ENCODE measurements at places on chromosomes 7 and 10.

GRCh38 chr10:94320285-94320914 is 42.3 kb downstream of the NOC3L start:
- peak; percentile 63 for DNase-seq

DNA sequence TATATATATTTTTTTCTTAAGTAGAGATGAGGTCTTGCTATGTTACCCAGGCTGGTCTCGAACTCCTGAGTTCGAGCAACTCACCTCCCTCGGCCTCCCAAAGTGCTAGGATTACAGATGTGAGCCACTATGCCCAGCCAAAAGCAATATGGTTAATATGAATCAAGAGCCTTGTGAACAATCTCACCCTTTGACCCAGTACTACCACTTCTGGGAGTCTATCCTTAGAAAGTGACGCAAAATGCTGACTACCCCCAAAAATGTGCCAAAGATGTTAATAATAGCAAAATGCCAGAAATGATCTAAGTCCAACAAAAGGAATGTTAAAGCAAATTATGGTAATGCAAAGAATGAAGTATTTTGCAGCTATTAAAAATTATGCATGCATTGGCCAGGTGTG is 44.3 kb downstream of the HOXA1 start:
- DNase-seq: no peak

GRCh38 chr7:78487464-78487863 is 688.9 kb downstream of the PHTF2 start:
- no peak for DNase-seq

GRCh38 chr10:1293636-1294435 is 237.7 kb downstream of the WDR37 start:
- DNase-seq: peak; percentile 48

- DNase-seq: no peak
These were observed 115.8 kb upstream of the ANLN start for GRCh38 chr7:36273836-36274235.

DNA sequence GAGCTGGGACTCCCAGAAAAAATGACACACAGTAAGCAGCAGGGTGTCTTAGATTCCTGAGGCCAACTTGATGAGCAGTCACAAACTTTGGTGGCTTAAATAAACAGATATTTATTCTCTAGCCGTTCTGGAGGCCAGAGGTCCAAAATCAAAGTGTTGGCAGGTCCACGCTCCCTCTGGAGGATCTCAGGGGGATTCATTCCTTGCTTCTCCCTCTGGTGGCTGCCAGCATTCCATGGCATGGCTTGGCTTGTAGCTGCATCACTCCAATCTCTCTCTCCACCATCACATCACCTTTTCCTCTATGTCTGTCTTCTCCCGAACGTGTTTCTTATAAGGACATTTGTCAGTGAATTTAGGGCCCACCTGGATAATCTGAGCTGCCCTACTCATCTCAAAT is 98.4 kb downstream of the OSBPL3 start:
- no peak for DNase-seq

DNA sequence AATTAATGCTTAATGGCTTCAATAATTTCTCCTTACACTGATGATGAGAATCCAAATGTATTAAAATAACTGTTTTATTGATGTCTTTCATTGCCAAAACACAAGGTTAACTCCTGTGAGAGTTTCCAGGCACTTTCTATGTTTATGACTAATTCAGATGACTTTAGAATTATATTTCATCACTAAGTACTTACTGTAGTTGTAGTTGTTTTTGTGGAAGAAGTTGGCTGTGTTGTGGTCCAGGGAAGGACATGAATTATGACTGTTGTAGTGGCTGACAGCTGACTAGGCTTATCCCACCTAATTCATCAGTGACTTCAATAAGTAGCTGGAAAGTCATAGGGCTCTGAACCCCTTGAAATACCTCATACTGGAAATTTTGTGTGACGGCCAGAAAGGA is 254.8 kb downstream of the HGF start:
- no peak for DNase-seq

GRCh38 chr7:7946486-7946885 is 22.1 kb upstream of the GLCCI1 start:
- no peak for DNase-seq

DNA sequence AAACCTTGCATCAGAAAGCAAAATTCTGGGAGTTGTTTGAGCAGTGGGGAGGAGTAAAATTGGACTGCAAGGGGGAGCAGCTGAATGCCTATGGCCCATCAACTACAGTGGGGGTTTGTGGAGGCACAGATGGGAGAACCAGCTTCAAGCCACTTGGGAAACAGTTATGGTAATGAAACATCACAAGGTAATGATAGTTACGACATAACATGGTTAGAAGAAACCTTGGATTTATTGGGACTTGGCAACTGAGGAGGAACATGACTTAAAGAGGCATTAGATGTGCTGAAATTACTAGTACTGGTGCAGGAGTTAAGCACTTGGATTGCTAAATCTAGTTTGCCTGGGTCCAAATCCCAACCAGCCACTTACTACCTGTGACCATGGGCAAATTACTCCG is 868.4 kb downstream of the KCNMA1 start:
- DNase-seq: no peak

- no peak for DNase-seq
These were observed 42.7 kb downstream of the KDM7A start for GRCh38 chr7:140134039-140134438.

DNA sequence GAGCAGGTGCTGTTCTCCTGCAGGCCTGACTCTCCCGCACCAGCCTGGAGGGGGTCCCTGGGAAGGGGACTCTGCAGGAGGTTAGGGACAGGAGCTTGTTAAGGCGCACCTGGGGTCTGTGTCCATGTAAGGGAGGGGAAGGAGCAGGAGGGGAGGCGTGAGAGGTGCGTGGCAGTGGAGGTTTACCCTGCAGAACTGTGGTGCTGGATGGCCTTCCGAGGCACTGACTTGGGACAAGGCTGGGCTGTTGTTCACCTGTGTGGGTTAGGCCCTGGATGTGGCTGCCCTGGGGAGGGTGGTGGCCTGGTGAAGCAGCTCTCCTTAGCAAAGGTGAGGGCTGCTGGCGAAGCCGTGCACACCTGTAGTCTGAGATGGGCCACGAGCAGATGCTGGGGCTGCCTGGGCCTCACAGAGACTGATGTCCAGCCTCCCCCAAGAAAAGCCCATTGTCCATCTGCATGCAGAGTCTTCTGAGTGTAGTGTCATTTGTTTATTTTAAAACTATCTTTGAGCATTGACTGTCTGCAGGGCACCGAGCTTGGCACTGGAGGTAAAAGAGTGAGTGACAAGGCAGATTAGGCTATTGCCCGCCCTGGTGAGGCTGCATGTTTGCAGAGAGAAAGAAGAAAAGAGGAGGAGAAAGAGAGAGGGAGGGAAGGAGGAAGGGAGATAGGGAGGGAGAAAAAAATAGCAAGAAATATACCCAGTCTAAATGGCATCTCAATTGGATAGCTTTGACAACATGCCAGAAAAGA is 225.3 kb downstream of the GLRX3 start:
- no peak for DNase-seq

DNA sequence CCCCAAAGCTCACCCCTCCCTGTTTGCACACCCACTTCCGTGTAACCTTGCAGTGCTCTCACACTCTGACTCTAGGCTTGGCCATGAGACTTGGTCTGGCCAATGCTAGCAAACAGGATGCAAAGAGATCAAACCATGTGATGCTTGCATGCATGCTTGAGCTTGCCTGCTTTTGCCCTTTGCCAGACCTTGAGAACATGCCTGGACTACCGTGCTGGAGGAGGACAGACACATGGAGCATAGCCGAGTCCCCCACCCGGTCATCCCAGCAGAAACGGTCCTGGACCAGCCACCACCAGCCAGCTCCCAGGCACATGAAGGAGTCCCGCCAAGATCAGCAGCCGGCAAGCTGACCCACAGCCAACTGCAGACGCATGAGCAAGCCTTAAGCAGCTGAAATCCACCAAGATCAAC is 23.4 kb downstream of the PYROXD2 start:
- peak; percentile 23 for DNase-seq

- DNase-seq: no peak
These were observed 71.1 kb downstream of the SPDYE5 start for GRCh38 chr7:75563171-75563570.

- DNase-seq: no peak
These were observed 62.4 kb upstream of the CCDC71L start for GRCh38 chr7:106723398-106723797.

DNA sequence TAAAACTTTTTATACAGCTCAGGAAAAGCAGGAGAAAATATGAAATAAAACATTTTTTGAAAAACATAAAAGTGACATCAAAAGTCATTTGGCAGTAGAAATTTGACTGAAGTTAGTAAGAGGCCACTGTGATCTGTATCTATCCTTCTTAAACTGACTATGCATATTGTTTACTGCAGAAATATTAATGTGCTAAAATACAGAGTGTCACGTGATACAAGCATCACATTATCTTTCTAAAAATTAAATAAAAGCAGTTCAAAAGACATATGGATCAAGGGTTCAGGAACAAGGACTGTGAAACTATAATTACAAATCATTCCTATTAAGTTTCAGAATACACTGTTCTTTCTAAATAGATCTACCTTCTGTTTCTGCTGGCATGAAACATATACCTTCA is 33.7 kb downstream of the PARP12 start:
- no peak for DNase-seq

GRCh38 chr7:14698239-14698638 is 204.3 kb downstream of the DGKB start:
- no peak for DNase-seq

GRCh38 chr7:45700556-45700955 is 126.4 kb downstream of the ADCY1 start:
- no peak for DNase-seq

- DNase-seq: no peak
These were observed 214.7 kb downstream of the EMX2 start for GRCh38 chr10:117757086-117757720.

DNA sequence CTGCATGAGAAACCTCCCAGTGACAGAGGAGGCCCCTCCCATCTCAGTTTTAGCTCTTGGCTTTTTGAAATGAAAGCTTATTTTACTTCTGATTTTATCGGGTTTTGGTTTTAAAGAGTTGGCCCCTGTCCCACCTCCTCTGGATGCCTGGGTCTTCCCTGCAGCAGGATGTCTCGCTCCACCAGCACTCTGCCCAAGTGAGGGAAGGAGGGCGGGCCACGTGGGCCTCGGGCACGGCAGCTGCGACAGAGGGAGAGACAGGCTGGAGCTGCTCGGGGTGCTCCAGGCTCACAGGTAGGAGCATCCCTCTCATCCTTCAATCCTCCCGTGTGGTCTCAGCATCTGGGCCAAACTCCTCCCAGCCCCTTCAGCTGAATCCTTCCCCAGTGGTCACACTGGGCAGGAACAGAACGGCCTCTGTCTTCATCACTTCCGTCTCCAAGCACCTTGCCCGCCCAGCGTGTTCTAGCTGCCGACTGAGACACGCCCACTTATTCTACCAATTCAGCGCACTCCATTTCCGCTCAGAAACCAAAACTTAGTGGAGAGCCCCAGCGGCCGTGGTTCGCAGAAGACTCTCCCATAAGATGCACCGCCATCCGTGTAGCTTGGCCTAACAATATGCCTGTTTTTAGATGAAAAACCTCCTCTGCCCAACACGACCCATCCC is 222.9 kb downstream of the GLRX3 start:
- DNase-seq: no peak

GRCh38 chr10:2962194-2962593 is 105.2 kb upstream of the PFKP start:
- DNase-seq: no peak

- no peak for DNase-seq
These were observed 1.6 kb downstream of the TIAL1 start for GRCh38 chr10:119595134-119595675.

DNA sequence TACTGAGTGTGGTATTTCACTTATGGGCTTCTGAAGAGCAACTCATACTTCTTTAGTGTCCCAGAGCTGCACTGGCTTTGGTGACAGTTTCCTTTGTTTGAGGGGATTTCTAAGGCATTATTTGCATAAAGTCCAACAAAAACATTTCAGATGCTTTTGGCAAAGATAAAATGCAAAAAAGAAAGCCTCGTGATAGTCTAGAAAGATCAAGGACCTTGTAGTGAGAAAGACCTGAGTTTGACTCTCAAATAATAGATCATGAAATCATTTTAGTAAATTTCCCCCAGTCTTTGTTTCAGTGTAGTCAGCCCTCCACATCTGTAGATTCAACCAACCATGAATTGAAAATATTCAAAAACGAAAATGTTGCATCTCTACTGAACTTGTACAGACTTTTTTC is 107.4 kb downstream of the EEPD1 start:
- DNase-seq: no peak

DNA sequence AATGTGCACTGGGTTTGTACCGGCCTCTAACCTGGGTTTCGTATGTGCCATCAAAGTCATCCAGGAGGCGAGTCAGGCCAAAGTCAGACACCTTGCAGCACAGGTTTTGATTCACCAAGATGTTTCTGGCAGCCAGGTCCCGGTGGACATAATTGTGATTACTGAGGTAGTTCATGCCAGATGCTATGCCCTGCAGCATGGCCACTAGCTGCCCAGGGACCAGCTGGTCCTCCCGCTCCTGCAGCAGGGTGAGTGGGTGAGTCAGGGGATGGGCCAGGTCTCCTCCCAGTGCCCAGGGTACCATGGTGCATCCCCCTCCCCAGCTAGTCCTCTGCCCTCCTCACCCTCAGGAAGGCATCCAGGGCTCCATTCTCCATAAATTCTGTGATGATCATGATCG is 13.6 kb downstream of the ZYX start:
- DNase-seq: no peak

- no peak for DNase-seq
These were observed 75.3 kb upstream of the SAMD8 start for GRCh38 chr10:75035975-75036708.

GRCh38 chr10:68871731-68872342 is 29.3 kb upstream of the DDX50 start:
- no peak for DNase-seq

DNA sequence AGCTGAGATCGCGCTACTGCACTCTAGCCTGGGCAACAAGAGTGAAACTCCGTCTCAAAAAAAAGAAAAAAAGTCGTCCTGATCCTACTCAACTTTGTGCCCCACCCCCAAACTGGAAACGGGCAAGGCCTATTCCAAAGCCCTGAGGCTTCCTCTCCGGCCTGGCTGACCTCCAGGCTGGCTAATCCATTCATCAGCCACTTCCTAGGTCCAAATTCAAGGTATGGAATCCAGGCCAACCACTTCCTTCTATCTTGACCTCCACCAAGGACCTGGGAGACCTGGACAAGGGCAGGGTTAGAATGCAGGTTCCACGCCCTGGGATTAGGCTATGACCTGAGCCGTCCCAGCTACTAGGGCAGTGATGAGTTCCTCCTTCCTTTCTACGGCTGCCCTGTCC is 20.4 kb upstream of the EIF4H start:
- DNase-seq: no peak

DNA sequence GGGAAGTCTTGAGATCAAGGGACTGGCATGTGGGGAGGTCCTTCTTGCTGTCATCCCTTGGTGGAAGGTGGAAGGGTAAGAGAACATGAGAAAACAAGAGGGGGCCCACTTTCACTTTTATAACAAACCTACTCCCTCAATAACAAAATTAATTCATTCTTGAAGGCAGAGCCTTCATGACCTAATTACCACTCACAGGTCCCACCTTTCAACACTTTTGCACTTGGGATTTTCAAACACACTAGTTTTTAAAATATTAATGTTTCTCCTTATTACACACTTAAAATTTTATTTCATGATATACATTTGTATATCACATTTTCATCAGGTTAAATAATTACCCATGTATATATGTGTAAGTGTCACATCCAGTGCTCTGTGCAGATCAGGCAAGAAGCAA is 2.0 kb downstream of the ST7 start:
- DNase-seq: no peak

GRCh38 chr7:98175260-98175940 is 35.8 kb upstream of the BHLHA15 start:
- DNase-seq: no peak

- DNase-seq: no peak
These were observed 535.0 kb upstream of the FZD8 start for GRCh38 chr10:36177071-36177470.
